Tibial nerve (tissue), 4 donors: ENCODE measurements at places on chromosomes 2 and 18. TPM values are rescaled to one million over a fixed set of nuclear protein-coding genes. Genes with fewer than 3 reads are reported as not detected.

Gene ANKRD29
- total RNA-seq: 13.7 TPM

Gene C1QL2
- total RNA-seq: not detected

Gene NCKAP5
- 6.1 TPM for total RNA-seq

Gene CNDP1
- not detected for total RNA-seq

Gene RNF144A
- 47.3 TPM for total RNA-seq

Gene SH3BP4
- 22.8 TPM for total RNA-seq

DNA sequence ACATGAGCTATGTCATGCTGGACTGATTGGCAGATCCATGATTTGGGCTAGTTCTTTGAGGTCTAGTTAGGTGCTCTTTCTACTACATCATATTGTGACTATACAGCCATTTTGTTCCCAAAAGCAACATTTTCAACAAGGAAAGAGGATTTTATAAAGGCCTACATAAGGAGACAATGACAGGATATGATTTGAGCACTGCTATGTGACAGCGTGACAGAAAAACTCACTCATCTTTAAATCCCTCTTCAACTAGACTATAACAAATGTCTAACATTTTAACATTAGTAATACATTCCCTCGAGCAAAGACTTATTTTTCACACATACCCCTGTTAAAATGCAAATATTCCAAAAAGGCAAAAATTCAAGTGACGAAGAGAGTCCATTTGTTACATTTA, 209.6 kb upstream of the CHST9 start:
- no peaks in the 10 kb centered on the region for H3K27me3 ChIP-seq
- H3K36me3 ChIP-seq: no peaks in the 10 kb centered on the region
- H3K27ac ChIP-seq: no peak overlapping the region
- H3K4me3 ChIP-seq: no peak overlapping the region
- no peak for DNase-seq
- H3K4me1 ChIP-seq: no peaks in the 10 kb centered on the region

DNA sequence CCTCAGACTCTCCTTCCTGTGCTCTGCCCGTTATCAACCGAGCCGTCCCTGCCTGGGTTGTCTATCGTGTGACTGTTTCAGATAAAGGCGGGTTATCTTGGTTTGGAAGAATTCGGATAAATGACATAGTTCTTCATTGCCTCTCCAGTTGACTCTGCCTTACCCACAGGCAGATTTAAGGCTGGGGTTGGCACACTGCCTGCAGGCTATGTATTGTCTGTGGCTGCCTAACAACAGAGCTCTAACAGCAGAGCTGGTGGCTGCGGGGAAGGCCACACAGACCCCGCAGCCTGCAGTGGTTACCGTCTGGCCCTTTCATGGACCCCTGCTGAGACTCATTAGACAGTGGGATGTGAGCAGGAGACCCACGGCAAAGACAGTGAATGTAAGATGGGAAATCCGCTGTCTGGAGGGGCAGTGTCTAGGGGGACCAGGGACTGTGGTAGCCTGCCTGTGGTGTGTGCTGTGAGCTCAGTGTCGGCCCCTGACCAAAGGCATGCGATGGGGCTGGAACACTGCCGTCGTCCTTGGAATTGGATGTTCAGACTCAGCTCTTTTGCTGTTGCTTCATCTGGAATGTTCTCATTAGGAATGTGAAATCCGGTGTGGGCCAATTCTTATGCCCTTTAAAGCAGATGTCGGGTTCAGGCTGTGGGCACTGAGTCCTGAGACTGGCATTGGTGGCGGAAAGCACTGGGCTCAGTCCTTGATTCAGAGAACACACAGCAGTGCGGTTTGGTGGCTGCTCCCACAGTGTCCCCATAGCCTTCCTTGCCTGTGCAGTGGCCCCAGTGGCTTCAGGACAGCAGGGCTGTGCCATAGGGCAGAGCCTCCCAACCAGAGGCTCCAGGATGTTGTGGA, 44.5 kb downstream of the SH3RF3 start:
- no peaks in the 10 kb centered on the region for H3K36me3 ChIP-seq
- H3K4me1 ChIP-seq: peaks cover 22% of the 10 kb centered on the region
- H3K4me3 ChIP-seq: no peak overlapping the region
- H3K27me3 ChIP-seq: no peaks in the 10 kb centered on the region
- peak overlapping the region; percentile 77 for H3K27ac ChIP-seq

- no peak for DNase-seq
- peak overlapping the region; percentile 17 for H3K4me3 ChIP-seq
- H3K36me3 ChIP-seq: no peaks in the 10 kb centered on the region
- H3K4me1 ChIP-seq: no peaks in the 10 kb centered on the region
- H3K27ac ChIP-seq: no peak overlapping the region
Measured at GRCh38 chr18:78813936-78814710, 165.5 kb upstream of the SALL3 start.

- no peak overlapping the region for H3K27ac ChIP-seq
- no peak overlapping the region for H3K4me3 ChIP-seq
- no peaks in the 10 kb centered on the region for H3K4me1 ChIP-seq
- no peaks in the 10 kb centered on the region for H3K27me3 ChIP-seq
Measured at GRCh38 chr2:232816657-232817056, 40.3 kb upstream of the KCNJ13 start.

DNA sequence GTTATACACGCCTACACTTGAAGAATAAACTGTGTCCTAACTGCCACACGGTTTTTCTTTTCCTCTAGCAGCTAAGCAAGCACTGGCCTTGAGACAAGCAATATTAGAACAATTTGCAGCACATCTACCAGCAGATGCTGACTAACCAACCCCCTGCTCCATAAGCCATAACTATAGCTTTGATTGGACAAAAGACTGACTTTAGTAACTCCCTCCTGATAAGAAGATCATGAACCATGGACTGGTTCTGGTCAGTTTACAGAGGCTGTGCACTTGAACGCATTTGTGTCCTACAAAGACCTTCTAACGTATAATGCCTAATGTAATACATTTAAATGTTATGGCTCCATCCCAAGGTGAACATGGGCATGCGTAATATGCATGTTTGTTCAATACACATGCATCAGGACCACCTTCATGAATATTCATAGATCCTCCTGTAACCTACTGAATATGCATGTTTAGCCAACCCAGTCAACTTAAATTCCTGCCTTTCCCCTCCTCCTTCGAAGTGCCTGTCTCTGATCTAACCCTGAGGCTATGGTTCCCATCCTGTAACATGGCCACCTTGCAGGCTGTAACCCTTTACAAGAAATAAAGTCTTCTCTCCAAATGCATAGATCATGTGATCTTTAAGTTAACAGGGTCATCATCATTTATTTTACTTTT, 26.5 kb downstream of the SLC4A5 start:
- H3K4me1 ChIP-seq: no peaks in the 10 kb centered on the region
- no peak for DNase-seq
- no peaks in the 10 kb centered on the region for H3K27me3 ChIP-seq
- no peak overlapping the region for H3K27ac ChIP-seq

DNA sequence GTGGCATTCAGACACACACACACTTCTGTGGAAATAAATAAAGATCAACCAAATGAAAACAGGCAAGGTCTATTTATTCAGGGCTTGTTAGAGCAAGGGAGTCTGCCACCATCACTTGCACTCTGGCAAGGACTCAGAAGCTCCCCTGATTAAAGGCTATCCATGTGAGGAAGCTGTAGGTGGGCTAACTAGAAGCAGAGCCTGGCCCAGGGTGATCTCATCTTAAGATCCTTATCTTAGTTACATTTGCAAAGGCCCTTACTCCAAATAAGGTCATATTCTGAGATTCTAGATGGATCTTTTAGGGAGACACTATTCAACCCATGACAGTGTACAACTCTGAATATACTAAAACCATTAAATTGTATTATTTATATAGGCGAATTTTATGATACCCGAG, 190.0 kb upstream of the SRD5A2 start:
- no peaks in the 10 kb centered on the region for H3K36me3 ChIP-seq
- H3K4me3 ChIP-seq: no peak overlapping the region
- no peak for DNase-seq
- no peaks in the 10 kb centered on the region for H3K27me3 ChIP-seq

DNA sequence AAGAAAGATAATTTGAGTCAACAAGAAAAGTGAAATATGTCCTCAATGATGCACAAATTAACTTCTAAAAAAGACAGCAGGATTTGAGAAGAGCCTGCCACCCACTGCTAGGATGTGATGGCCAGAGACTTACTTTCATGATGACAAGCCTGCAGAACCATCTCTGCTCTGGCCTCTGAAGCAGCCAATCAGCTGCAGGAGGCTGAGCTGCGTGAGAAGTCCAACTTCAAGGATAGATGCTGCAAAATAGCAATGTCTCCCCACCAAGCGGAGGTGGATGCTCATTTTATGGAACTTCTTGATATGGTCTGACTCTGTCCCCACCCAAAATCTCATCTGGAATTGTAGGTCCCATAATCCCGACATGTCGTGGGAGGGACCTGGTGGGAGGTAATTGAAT, 53.1 kb downstream of the CYRIA start:
- peaks cover 8% of the 10 kb centered on the region for H3K4me1 ChIP-seq
- DNase-seq: no peak
- H3K27me3 ChIP-seq: no peaks in the 10 kb centered on the region
- no peak overlapping the region for H3K27ac ChIP-seq

- H3K36me3 ChIP-seq: no peaks in the 10 kb centered on the region
- H3K4me1 ChIP-seq: no peaks in the 10 kb centered on the region
- no peaks in the 10 kb centered on the region for H3K27me3 ChIP-seq
- H3K4me3 ChIP-seq: no peak overlapping the region
- DNase-seq: no peak
Measured at GRCh38 chr2:176339208-176339607, 70.0 kb downstream of the MTX2 start.

DNA sequence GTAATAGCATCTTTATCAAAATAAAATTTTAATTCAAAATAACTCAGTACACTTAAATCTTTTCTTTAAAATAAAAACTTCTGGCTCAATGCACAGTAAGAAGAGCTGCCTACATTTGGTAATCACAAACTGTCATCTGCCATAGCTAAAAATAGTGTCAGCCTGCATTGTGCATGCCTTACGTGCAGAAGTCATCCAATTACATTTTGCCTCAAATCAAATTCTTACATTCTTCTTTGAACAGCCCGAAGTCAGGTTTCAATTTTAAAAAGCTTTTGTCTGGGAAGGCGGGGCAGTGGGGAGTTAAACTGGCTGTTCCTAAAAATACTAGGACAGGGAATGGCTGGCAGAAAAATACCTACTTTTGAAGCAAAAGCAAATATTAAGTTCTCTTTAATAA, 51.1 kb downstream of the RTN4 start:
- no peaks in the 10 kb centered on the region for H3K36me3 ChIP-seq
- no peak overlapping the region for H3K27ac ChIP-seq
- H3K4me1 ChIP-seq: peaks cover 3% of the 10 kb centered on the region
- H3K27me3 ChIP-seq: no peaks in the 10 kb centered on the region
- H3K4me3 ChIP-seq: no peak overlapping the region

DNA sequence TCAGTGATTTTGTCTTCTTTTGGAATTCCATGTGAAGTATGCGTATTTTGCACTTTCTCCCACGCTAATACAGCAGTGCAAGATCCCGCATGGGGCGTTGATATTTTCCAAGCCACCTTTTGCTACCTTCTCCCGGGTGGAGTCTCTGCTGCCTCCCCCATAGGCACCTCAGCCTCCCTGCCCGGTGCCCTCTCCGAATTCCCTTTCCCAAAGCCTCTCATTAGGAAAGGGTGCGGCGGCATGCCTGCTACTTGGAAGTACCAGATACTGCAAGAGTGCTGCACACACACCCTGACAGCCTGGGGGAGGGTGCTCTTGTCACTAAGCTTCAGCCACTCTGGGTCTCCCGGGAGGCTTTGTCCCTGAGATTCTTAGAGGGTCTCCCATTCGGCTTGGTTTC, 114.4 kb upstream of the PXDN start:
- no peak overlapping the region for H3K4me3 ChIP-seq
- H3K27me3 ChIP-seq: no peaks in the 10 kb centered on the region
- no peaks in the 10 kb centered on the region for H3K4me1 ChIP-seq
- no peak overlapping the region for H3K27ac ChIP-seq
- H3K36me3 ChIP-seq: no peaks in the 10 kb centered on the region

GRCh38 chr2:24259316-24259715, 84.5 kb downstream of the FAM228A start:
- H3K27ac ChIP-seq: no peak overlapping the region
- no peak for DNase-seq
- H3K4me1 ChIP-seq: no peaks in the 10 kb centered on the region
- no peaks in the 10 kb centered on the region for H3K36me3 ChIP-seq
- no peaks in the 10 kb centered on the region for H3K27me3 ChIP-seq

GRCh38 chr18:23459530-23459921, 6.4 kb downstream of the RIOK3 start:
- no peak overlapping the region for H3K4me3 ChIP-seq
- peaks cover 35% of the 10 kb centered on the region for H3K36me3 ChIP-seq
- no peaks in the 10 kb centered on the region for H3K27me3 ChIP-seq
- DNase-seq: no peak
- H3K27ac ChIP-seq: no peak overlapping the region
- peaks cover 20% of the 10 kb centered on the region for H3K4me1 ChIP-seq

- H3K4me1 ChIP-seq: no peaks in the 10 kb centered on the region
- H3K4me3 ChIP-seq: no peak overlapping the region
- no peaks in the 10 kb centered on the region for H3K27me3 ChIP-seq
- no peak for DNase-seq
Measured at GRCh38 chr18:33916200-33916599, 308.5 kb downstream of the NOL4 start.

- no peak overlapping the region for H3K4me3 ChIP-seq
- DNase-seq: no peak
- H3K27me3 ChIP-seq: no peaks in the 10 kb centered on the region
- no peaks in the 10 kb centered on the region for H3K36me3 ChIP-seq
- no peak overlapping the region for H3K27ac ChIP-seq
Measured at GRCh38 chr18:7561909-7562460, 5.1 kb upstream of the PTPRM start.

DNA sequence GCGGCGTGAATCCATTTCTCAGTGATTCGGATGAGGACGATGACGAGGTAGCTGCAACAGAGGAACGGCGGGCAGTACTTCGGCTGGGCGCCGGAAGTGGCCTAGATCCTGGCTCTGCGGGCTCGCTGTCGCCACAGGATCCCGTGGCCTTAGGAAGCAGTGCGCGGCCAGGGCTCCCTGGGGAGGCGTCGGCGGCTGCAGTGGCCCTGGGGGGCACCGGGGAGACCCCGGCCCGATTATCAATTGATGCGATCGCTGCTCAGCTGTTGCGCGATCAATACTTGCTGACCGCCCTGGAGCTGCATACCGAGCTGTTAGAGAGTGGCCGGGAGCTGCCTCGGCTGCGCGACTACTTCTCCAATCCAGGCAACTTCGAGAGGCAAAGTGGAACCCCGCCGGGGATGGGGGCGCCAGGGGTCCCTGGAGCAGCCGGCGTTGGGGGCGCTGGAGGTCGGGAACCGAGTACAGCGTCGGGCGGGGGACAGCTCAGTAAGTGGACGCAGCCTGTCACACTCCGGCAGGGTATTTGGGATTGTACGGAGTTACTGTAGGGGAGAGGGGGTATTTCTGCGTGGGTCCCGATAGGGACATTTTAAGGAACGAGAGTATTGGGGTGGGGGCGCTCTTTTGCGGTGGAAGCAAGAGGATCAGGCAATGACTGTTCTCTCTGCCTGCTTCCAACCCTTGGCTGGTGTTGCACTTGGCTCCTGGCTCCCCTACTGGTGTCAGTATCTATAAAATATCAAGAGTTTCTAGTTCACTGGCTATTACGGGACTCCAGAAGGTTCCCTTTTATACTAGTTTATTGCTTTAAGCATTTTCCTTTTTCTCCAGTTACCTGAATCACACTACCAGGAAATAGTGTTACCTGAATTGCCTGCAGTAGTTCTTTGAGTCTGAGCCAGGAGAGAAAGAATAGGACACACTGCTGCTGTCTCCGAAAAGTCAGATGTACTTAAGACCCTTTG, 772 bp downstream of the RELCH start:
- DNase-seq: peak; percentile 6
- no peaks in the 10 kb centered on the region for H3K27me3 ChIP-seq
- peak overlapping the region; percentile 78 for H3K27ac ChIP-seq
- H3K4me3 ChIP-seq: peak overlapping the region; percentile 98
